ENCODE measurements at places on chromosomes 2 and 18. TPM values are rescaled to one million over a fixed set of nuclear protein-coding genes. Genes with fewer than 3 reads are reported as not detected.

The ARHGAP25 gene
- total RNA-seq: 5.8 TPM

DNA sequence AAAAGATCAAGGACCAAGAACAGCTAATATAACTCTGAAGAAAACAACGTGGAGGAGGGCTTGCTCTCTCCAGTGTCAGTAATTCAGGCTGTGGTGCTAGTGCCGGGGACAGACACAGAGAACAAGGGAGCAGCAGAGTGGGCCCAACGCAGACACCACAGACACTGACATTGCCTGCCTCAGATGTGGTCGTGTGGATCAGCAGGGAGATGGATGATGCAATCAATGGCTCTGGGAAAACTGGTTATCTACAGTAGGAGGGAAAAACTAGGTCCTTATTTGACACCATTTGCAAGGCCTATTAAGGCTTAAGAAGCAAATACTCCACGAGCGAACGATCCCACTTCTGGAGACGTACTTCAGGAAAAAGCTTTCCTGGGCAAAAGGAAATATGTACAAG is 36.1 kb downstream of the HDLBP start:
- no peak for DNase-seq

The RAB31 gene
- total RNA-seq: 31.1 TPM

- no peak for DNase-seq
Measured at GRCh38 chr2:231200805-231201474, 2.5 kb downstream of the ARMC9 start.

GRCh38 chr2:28658369-28658768 is 93.3 kb upstream of the PPP1CB start:
- DNase-seq: no peak

GRCh38 chr18:23173912-23174311 is 38.6 kb downstream of the CABLES1 start:
- no peak for DNase-seq

- peak; percentile 28 for DNase-seq
Measured at GRCh38 chr2:237873421-237873831, 14.0 kb downstream of the RAMP1 start.

- DNase-seq: no peak
Measured at GRCh38 chr2:148252646-148253045, 231.8 kb downstream of the MBD5 start.

The PLCD4 gene
- 2.8 TPM for total RNA-seq

GRCh38 chr2:64861452-64862397 is 127.5 kb upstream of the SLC1A4 start:
- no peak for DNase-seq

DNA sequence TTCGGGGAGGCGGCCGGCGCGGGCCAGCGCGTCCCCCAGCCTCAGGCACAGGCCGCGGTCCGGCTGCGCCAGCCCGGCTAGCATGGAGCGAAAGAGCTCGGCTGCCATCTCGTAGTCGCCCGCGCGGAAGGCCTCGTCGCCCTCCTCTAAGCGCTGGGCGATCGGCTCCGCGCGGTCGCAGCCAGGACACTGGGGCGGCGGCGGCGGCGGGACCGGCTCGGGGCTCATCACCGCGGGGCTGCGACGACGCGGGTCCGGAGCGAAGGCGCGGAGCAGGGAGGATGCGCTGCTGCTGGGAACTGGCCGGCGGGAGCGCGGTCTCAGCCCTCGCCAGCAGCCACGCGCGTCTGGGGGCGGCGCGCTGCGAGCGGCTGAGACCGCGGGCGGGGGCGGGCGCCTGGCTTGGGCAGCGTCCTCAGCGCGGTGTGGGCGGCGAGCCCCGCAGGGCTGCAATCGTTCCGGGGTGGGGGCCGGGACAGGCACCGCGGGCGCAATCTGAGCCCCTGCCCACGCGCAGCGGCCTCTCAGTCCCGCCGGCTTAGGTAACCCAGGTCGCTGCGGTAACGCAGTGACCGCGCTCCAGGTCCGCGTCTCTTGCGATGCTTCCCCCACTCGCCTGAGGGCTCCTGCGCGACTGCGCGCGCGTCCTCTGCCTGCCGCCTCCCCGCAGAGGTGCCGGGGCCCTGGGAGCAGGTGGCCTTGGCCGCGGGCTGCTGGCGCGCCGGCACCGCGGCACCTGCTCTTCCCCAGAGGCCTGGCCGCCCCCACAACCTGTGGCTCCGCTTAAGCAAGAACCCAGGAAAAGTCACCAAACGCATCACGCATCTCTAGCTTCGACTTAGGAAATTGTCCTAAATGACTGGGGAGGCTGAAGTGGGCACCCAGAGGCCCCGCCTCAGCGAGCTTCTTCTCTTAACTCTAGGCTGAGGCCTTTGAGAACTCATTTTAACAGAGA is at the start of gene LONRF2:
Gene LONRF2, minus strand, starts transcription at position 636 of the 955 bp plus-strand sequence. Its CDS starts 408 bp downstream, at position 228.
- DNase-seq: no peak

- DNase-seq: peak; percentile 7
Measured at GRCh38 chr2:28666496-28667184, 85.0 kb upstream of the PPP1CB start.

The HJURP gene
- 6.6 TPM for total RNA-seq

- no peak for DNase-seq
Measured at GRCh38 chr2:114113518-114113917, 223.6 kb downstream of the ACTR3 start.

GRCh38 chr2:217160978-217161973 is 301.4 kb upstream of the TNP1 start:
- no peak for DNase-seq

DNA sequence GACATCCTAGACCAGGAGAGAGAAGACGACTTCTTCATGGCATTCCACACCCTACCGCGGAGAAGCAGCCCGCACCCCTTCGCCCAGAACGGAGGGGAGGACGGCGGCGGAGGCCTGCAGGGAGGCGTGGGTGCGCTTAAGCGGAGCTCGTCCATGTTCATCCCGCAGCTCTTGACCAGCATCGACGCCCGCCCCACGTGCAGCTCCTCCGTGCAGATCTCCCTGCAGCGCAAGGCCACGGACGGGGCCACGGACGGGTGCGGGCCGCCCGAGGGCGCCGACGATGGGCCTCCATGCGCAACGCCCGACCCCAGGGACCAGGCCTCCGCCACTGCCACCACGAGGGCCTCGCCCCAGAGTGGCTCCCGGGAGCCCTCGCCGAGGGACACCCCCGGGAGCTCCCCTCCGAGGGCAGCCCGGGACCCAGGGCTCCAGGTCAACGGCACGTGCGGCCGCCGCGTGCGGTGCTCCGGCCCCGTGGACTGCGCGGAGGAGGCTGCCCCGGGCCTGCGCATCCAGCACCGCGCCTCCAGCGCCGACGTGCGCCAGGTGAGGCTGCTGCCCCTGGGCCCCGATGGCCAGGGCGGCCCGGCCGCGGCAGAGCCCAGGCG is 211.8 kb downstream of the NEDD4L start:
- no peak for DNase-seq

DNA sequence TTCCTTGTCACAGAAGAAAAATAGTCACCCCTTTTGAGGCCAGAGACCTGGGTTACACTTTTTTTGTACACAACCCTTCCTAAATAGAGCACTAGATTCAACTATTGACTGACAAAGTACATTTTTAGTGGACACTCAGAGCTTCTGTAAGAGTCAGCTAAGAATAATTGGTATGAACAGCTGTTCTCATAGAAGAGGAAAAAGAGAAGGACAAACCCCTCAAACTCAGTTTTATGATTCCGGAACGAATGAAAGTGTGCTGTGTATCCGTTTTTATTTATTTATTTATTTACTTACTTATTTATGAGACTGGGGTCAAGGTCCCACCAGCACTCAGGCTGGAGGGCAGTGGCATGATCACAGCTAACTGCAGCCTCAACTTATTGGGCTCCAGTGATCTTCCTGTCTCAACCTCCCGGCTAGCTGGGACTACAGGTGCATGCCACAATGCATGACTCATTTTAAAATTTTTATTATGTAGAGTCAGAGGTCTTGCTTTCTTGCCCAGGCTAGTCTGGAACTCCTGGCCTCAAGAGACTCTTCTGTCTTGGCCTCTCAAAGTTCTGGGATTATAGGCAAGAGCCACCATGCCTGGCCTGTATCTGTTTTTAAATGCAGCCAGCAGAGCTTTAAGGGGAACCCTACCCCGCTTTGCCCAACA is 36.0 kb upstream of the FZD5 start:
- no peak for DNase-seq

DNA sequence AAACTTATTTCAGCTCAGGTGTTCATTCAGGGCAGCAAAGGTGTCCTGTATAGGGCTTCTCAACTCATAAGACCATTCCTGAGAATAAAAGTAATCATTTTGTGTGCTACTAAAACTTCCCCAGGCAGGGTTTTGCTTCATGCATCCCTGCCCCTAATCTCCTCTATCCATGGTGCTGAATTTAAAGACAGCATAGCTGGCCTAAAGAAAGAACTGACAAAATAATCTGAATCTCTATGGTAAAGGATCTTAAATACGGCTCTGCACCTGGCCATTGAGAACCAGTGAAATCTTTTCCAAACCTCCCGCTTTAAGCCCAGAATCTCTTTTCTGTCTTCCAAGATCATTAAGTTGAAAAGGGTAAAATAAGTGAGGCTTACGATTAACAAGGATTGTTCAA is 292.1 kb upstream of the KLHL29 start:
- DNase-seq: no peak

GRCh38 chr18:71028285-71028762 is 739.5 kb downstream of the SOCS6 start:
- no peak for DNase-seq

- no peak for DNase-seq
Measured at GRCh38 chr2:908568-908967, 42.1 kb upstream of the SNTG2 start.

- no peak for DNase-seq
Measured at GRCh38 chr2:37867166-37867565, 57.9 kb upstream of the RMDN2 start.

The MAP3K19 gene
- total RNA-seq: not detected

The KCNIP3 gene
- 2.4 TPM for total RNA-seq

DNA sequence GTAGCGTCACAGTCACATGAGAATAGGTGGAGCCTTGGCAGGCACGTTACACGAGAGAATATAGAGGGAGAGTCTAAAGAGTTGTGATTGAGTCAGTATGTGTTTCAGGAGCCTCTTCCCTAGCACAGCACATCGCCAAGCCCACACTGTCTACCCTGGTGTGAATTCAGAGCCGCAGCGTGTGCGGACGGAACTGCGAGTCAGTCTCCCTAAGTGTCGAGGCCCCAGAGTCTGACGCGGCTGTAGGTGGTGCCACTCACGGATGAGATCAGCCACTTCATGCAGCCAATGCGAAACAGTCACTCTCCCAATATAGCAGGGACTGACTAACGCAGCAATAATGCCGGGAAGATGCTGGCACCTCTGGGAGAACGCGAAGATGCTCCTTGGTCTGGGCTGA is 587.3 kb upstream of the ID2 start:
- DNase-seq: no peak

The DSC3 gene
- total RNA-seq: 226 TPM

The ACADL gene
- 3.6 TPM for total RNA-seq

DNA sequence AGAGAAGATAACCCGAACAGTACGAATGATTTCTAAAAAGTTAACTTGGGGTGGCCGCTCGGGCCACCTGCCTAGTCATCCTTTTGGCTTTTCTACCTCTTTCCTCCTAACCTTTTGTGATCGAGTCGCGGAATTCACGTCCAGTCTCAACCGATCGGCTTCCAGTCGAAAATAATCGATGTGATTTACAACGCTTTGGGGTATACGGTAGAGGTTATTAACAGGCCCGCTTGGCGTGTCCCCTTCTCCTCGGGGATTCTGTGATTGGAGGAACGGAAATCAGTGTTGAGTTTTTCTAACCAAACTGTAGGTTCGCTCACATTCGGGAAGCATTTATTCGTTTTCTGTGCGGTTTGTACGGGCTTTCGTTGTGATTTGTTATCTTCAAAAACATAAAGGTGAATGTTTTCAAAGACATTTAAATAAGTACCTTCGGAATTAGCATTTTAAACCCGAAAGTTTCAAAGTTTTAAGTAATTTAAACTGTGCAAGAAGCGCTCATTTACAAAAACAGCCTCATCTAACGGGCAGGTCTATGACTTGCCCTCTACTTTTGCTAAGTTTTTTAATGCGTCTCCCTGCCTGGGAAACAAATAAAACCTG is 588 bp upstream of the FOXI3 start:
- DNase-seq: no peak

DNA sequence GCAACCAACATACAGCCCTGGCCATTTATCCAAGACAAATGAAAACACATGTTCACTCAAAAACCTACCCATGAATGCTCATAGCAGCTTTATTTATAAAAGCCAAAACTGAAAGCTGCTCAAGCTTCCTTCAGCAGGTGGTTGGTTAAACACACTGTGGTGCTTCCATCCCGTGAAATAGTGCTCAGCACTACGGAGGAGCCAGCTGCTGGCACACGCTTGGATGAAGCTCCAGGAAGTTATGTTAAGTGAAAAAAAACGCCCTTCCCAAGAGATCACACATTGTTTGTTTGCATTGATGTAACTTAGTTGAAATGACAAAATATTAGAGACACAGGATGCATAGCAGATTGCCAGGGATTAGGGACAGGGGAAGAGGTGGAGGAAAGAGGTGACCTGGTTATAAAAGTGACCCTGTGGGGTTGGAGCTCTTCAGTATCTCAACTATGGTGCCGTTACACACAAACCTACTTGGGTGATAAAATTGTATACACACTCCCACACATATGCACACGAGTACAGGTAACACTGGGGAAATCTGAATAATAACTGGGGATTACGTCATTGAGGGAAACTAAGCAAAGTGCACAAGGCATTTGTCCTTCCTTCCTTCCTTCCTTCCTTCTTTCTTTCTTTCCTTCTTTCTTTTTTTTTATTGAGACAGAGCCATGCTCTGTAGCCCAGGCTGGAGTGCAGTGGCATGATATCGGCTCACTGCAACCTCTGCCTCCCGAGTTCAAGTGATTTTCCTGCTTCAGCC is 6.2 kb upstream of the ALPG start:
- no peak for DNase-seq

The CFAP210 gene
- 0.30 TPM for total RNA-seq

DNA sequence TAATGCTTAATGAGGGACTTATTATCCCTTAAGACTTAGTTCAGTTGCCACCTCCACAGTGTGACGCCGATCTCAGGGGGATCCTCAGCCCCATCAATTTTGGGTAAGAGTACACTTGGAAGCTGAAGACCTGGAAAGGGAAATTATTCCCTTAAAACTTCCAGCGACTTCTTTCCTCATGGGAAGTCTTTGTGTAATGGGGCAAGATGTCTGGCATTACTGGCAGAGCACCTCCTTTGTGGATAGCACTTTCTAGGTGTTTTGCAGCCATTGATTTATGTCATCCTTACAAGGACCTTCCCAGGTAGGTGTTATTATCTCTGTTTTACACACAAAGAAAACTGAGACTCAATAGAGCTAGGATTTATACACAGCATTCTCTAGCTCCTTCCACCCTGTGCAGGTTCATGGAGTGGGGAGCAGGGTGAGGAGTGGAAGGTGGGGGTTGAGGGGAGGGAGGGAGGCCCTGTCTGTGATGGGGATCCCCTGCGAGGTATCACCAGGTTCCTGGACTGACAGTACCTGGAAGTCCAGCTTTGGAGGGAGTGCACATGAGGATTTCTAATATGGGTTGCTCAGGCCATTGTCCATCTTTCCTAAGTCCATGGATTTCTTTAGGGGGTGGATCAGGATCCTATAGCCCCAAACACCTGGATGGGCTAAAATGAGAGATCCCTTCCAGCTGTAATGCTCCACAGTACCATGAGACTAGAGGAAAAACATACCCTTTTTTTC is 79.4 kb downstream of the MYCN start:
- no peak for DNase-seq

- DNase-seq: no peak
Measured at GRCh38 chr2:38147333-38148121, 71.6 kb upstream of the CYP1B1 start.

GRCh38 chr2:72973566-72974435 is 56.5 kb downstream of the EMX1 start:
- DNase-seq: no peak

- peak; percentile 29 for DNase-seq
Measured at GRCh38 chr2:8520791-8521344, 161.0 kb upstream of the ID2 start.

The PUM2 gene
- total RNA-seq: 90.6 TPM
